ENCODE measurements at places on chromosomes 2 and 18.
A peak's percentile ranks its signal among the peaks of the same experiment; 100 is the strongest.

DNA sequence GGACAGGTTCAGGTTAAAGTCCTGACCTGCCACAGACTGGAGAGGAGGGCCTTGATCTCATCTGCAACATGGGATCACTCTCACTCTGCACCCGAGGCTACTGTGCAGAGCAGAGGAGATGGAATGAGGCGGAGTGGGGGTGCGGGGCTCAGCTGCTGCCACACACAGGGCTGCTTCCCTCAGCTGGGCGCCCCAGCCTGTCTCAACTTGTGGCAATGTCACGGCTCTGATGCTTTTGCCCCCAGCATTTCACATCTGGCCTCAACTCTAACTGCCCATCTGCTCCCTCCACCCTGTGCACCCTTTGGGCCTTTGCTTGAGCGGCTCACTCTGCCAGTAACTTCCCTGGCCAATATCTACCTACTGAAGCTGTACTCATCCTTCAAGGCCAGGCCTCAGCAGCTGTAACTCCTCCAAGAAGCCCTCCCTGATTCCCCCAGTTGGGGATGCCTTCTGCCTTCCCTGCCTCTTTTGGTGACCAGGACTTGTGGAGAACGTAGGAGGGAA lies 70.3 kb downstream of the POLR1A start:
- no peak for DNase-seq

DNA sequence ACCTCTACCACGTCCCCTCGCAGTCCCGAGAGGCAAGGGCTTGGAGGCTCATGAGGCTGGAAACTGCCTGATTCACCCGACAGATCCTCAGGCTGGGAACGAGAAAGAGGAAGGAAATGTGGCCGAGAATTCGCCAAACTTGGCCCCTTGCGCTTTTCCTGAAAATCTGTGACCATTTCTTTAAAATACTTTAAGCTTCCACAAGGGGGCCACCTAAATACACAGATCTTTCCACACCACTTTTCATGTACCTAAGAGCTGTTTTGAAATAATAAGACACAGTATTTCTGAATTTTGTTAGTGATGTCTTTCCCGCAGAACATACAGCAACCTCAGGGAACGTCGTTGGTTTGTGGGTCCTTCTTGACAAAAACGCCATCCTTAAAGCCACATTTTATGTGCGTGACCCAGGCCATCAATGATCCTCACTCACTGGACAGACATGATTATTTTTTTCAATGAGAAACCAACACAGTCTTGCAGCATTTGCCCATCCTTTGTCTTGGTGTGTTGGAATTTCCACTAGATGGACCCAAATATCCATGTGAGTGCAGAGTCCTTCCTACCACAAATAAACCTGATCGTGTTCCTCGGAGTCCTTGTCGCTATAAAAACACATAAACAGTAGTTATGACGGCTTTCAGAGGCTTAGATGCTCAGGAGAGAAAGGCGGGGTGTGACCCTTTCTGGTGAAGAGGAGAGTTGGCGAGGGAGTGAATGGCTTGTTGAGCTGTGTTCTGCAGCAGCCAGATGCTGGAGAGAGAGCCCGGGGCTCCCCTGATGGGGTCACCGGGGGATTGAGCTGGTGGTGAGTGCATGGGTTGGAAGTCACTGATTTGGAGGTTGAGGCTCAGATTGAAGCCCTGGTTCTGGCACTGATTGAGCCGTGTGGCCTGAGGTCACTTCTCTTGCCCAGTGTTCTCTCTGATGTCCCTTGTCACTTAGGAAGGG lies 25.0 kb downstream of the DCDC2C start:
- no peak for DNase-seq

DNA sequence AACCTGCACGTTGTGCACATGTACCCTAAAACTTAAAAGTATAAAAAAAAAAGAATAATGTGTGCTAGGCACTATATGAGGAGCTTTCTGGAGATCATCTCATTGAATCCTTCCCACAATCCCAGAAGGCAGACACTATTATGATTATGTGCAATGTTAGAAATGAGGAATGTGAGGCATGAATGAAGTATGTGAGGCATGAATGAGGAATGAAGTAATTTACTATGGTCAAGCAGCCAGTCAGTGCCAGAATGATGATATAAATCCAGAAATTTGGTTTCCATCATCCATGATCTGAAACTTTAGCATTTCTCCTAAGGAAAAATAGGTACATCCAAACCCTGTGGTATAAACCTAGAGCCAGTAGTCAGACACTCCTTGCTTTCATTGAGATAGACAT lies 42.0 kb downstream of the CCDC148 start:
- no peak for DNase-seq

GRCh38 chr2:240189686-240190085 lies 49.2 kb upstream of the OTOS start:
- no peak for DNase-seq

GRCh38 chr2:169072163-169072925 lies 3.0 kb downstream of the DHRS9 start:
- no peak for DNase-seq

DNA sequence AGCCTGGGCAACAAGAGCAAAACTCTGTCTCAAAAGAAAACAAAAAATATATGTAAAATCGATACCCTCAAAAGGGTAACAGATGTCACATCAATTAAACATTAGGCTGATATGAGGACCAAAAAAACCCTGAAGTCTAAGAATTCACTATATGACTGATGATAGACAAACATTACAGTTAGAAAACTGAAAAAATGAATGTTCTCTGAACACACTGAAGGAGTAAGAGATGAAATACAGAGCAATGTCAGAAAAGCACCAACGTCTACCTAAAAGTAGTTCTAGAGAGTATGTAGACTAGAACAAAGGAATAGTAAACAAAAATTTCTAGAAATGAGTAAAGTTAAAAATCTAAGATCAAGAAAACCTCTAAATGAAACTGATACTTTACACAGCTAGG lies 81.9 kb downstream of the SLC66A3 start:
- DNase-seq: no peak

DNA sequence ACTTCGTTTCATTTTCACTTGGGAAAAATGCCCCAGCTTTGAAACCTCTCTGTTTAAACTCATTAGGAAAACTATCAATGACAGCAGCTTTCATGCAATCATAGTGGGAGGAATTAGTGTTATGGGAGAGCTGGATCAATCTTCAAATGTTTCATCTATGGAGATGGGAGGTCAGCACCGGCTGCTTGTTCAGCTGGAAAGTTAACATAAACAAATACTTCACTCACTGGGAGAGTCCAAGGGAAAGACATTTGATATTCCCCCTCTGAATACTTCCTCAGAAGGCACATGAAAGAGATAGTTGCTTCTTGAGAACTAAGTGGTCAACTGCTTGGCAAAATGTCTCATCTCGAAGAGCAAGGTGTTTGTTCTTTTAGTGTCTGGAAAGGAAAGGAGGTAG lies 7.3 kb downstream of the LYPD1 start:
- no peak for DNase-seq

DNA sequence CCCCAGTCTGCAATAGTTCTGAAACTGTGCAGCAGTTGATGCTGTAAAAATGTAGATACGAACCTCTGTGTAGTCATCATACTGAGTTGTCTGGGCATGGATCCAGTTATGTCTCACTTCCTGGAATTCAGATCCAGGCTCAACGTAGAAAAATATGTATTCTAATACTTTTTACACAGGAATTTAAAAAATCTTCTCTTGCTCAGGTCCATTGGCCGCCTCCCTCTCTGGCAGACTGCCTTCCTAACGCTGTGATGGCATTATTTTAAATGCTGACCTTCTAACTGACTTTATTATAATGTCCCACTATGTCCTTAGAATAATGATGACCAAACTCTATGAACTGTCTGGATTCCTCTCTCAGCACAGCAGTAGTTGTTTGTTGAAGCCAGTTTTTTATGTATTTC lies 119.6 kb downstream of the FEZ2 start:
- DNase-seq: no peak

- DNase-seq: no peak
Observed at GRCh38 chr2:120451334-120451733, 105.4 kb downstream of the INHBB start.

DNA sequence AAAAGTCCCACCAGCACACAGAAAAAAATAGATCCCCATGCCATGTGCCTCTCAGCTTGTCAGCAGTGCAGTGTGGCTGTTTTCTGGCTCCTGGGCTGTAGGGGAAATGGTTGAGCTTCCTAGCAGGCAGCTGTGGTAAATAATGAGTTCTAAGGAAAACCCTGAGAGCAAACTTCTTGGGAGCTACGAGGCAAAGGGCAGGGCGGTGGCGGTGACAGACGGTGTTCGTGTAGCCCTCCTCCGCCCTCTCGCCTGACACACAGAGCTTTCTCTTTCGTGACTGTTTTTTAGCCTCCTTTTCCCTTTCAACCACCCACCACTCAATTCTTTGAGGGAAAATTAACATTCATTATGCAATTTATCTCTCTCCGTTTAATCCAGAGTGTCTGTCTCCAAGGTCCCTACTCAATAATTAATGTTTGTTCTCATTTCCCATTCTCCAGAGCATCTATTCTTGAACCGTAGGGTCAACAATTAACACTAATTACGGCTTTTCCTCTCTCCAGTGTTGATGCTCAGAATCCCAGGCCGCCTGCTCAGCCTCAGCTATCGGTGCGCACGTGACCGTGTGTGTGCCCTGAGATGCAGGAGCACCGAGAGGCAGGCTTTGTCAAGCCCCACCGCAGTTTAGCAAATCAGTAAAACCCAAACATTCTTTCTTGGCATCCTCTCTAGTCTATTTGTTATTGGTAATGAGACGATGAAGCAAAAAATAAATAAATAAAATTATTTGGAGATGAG lies 50.1 kb downstream of the KIAA2012 start:
- DNase-seq: no peak

GRCh38 chr2:133986081-133986837 lies 267.6 kb upstream of the MGAT5 start:
- no peak for DNase-seq

- no peak for DNase-seq
Observed at GRCh38 chr18:46423226-46423805, 233.7 kb downstream of the LOXHD1 start.

GRCh38 chr2:28390746-28391563 lies 1.7 kb upstream of the FOSL2 start:
- no peak for DNase-seq

- DNase-seq: peak; percentile 11
Observed at GRCh38 chr2:38835990-38836389, 39.7 kb downstream of the DHX57 start.
